HFFc6 (cell line): ENCODE measurements at places on chromosomes 7 and 10. TPM values are rescaled to one million over a fixed set of nuclear protein-coding genes. Genes with fewer than 3 reads are reported as not detected.

DNA sequence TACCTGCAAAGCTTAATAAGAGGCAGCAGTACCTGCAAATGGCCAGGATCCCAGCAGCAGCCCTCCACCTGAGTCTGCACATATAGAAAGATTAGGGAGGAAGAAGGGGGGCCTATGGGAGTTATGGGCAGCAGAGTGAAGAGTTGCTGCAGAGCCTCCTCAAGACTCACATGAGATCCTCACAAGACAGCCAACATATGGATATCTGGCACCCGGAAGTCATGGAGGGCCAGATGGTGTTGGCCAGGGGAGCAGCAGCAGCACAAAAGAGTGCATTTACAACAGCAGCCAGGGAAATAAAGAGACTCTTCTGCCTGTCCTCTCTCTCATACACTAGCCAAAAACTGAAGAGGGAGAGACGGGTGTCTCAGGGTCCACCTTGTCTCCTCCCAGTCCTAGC, 4.0 kb upstream of the TAS2R40 start:
- DNase-seq, result no peak

Gene PDE6C
- total RNA-seq, result not detected in 3 replicates

DNA sequence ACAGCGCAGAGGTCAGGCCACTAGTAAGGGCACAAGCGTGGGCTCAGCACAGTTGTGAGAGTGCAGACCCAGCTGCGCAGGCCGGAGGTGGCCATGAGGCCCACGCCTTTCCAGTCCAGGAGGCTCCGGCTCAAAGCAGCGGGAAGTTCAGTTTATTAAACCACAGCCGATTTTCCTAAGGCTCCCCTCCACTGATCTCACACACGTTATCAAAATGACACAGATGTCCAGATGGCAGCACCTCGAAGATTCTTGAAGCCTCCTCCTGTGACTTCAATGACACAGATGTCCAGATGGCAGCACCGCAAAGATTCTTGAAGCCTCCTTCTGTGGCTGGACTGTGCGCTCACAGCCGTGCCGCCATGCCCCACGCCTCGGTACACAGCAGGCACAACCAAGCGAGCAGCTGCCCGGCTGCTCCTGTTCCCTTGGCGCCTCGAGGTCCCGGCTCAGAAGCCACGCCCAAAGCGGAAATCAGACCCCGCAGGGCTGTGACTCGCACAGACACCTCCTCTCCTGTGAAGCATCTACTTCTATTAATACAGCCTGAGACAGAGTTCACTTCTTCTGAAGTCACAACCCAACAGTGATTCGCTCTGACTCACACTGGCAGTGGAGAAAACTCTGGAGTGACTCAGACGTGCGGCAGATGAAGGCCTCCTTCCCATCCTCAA, 122.7 kb downstream of the MAD1L1 start:
- peak; percentile 95 for DNase-seq

DNA sequence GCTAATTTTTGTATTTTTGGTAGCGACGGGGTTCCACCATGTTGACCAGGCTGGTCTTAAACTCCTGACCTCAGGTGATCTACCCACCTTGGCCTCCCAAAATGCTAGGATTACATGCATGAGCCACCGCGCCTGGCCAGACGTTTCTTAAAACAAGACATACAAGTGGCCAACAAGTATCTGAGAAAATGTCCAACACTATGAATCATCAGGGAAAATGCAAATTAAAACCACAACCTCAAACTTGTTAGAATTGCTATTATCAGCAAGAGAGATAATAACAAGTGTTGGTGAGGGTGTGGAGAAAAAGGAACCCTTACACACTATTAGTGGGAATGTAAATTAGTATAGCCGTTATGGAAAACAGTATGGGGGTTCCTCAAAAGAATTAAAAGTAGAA, 148.6 kb downstream of the SUGCT start:
- DNase-seq, result no peak

Gene GPR37
- not detected in 2 replicates for total RNA-seq

- DNase-seq, result no peak
Measured at GRCh38 chr10:80894797-80895467, 357.2 kb downstream of the SH2D4B start.

DNA sequence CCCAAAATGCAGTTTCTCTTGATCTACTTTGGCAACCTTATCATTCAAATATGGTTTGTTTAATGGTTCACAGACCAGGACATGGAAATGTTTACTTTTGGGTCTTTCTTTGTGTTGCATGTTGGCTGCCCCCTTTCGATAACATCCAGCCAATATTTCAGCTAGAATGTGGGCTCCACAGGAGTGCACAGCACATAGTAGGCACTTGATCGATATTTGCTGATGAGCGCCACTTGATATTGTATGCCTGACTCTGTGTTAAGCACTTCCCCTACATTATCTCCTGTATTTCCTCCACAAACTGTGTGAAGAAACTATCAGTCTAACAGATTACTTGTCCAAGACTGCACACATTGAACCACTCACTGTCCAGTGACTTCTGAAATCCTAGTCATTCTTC, 60.2 kb downstream of the SMURF1 start:
- no peak for DNase-seq

Gene IFIT2
- total RNA-seq, result 8.3 to 14.1 TPM (median 10.1 TPM) in 3 replicates

DNA sequence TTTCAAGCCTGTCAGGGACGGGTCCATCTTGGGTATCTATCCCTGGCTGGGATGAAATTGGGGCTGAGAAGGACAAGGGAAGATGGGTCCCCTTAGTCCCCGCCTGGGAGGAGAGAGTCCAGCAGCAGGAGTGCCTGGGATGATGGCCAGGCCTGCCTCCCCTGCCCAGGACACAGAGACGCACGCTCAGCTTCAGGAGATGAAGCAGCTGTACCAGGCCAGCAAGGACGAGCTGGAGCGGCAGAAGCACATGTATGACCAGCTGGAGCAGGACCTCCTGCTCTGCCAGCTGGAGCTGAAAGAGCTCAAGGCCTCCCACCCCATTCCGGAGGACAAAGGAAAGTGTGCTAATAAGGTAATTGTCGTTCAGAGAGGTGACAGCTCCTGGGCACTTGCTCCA, 15.4 kb downstream of the CCDC136 start:
- no peak for DNase-seq

- no peak for DNase-seq
Measured at GRCh38 chr7:118094044-118094443, 89.9 kb upstream of the LSM8 start.

Gene SPDYE5
- total RNA-seq, result not detected in 2 replicates

Gene CRHR2
- not detected in 3 replicates for total RNA-seq

DNA sequence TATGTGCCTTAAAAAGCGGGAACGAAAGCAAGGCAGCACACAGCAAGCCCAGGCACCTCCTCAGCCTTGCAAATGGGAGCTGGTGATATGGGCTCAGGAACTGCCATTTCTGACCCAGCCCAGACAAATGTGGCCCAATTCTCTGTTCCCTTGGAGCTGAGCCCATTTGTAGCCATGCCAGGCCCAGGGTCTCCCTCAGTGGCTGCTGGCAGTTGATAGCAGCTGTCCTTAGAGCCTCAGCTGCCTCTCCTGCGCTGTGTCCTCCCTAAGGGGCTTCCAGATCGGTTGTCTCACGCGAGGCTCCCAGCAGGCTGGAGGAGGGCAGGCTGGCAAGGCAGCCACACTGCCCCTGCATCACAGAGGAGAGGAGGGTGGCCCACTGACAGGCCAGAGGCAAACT, 275.8 kb downstream of the KCNMA1 start:
- DNase-seq, result no peak

Gene GPRIN2
- not detected in 3 replicates for total RNA-seq
